ENCODE measurements at places on chromosomes 7 and 10.
A peak's percentile ranks its signal among the peaks of the same experiment; 100 is the strongest.

DNA sequence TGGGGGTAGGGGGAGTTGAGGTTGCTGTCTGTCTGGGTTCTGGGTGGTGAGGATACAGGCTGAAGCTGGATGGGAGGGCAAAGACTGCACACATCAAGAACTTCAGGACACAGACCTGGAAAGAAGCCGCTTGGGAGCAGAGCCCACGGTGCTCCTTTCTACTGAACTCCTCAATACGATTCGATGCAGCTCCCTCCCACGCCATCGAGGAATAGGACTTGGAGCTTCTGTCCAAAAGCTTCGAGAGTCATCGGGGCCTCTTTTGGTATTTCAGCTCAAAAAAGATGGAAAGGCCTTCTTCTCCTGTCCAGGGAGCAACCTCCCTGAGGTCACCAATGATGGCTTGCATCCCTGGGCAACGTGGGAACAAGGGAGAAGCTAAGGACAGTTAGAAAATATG is 407.1 kb upstream of the MGMT start:
- peak; percentile 21 for DNase-seq

GRCh38 chr10:50375051-50375452 is 123.7 kb upstream of the ASAH2 start:
- no peak for DNase-seq

DNA sequence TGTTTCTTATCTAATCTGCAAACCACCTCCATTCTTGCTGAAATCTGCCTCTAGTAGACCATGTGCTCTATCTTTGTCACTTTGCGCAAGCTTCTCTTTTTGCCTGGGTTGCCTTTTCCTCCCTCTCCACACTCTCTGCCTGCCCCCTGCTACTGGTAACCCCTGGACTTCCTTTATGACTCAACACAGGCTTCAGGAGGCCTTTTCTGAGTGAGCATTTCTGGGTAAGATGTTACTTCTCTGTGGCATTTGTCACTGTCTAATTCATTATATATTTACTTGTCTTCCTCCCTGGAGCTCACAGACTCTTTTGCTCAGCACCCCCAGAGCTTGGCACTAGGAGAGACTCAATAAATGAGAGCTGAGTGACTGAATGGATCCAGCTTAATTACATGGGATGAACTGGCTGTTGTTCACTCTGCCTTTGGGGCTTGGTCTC is 8.4 kb downstream of the GOLGA7B start:
- DNase-seq: no peak

DNA sequence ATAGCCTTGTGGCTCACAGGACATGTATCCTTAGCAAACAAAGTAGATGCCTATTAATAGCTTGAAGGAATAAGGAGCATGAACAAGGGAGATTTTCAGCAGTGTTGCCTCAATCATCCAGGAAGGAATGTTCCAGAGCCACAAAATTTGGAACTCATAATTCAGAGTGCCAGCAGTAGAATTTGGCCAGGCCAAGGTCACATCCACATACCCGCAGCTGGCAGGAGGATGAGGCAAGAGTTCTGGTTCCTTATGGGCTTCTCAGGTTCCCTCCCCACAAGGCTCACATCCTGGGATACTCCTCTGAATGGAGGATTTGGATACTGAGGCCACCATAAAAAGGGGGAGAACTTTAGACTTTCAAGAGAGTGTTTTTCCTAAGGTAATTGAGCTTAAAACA is 45.8 kb downstream of the SUFU start:
- DNase-seq: no peak

GRCh38 chr10:80465451-80465835 is 11.3 kb downstream of the TSPAN14 start:
- no peak for DNase-seq

DNA sequence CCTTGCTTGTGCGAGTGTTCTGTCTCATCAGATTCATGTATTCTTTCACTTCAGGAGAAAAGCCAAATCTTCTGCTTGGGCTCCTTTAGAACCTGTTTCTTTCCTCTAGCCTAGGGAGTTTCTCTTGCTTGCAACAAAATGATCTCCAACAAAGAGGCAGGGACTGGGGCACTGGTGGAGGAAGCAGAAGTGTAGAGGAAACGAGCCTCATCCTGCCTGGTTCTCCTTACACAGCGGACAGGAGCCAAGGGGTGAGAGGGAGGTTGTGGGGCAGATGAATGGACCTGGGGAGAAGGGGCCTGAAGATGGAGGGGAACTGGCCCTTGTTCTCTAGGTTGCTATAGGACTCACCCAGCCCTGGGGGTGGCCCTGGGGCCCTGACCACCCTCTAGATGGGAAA is 141.1 kb downstream of the PKD1L1 start:
- DNase-seq: no peak

- no peak for DNase-seq
These were observed 102.5 kb upstream of the ZMIZ1 start for GRCh38 chr10:78966182-78966787.

DNA sequence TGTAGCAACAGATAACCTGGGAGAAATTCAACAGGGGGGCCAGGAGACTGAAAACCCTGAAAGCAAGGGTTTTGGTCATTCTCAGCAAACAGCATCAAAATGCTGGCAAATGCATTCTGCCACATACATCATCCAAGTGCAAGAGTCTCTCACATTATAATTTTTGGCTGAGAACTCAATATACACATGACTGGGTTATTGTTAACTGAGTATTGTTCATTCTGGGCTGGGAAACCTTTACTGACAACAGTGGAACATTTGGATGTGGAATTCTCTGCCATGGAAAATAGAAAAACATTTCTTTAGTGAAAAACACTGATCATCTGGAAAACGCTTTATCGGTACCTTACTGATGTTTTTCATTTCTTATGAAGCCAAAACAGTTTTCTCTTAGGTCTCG is 73.1 kb upstream of the MET start:
- DNase-seq: no peak

DNA sequence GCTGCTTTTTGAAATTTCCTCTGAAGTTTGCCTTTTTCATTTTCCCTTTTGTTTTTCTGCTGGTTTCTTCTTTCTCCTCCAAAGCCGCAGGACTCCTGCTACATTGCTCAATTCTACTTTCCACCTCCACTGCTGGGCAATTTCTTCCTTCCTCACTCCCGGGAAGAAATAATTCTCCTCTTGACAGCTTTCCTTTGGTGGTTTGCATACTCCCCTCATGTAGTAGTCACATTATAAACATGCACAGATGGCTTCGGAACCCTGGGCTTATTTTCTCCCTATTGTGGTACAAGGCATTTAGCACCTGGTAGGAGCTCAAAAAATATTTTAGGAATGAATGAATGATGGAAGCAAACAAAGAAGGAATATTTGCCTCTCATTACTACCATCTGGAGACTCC is 977.2 kb downstream of the LRMDA start:
- DNase-seq: no peak

- peak; percentile 97 for DNase-seq
These were observed at the start of gene ARL5B for GRCh38 chr10:18659125-18659818. ARL5B (plus strand) TSS chr10:18659431; CDS start chr10:18659638, 207 bp downstream.

GRCh38 chr7:78601728-78602127 is 803.2 kb downstream of the PHTF2 start:
- no peak for DNase-seq

DNA sequence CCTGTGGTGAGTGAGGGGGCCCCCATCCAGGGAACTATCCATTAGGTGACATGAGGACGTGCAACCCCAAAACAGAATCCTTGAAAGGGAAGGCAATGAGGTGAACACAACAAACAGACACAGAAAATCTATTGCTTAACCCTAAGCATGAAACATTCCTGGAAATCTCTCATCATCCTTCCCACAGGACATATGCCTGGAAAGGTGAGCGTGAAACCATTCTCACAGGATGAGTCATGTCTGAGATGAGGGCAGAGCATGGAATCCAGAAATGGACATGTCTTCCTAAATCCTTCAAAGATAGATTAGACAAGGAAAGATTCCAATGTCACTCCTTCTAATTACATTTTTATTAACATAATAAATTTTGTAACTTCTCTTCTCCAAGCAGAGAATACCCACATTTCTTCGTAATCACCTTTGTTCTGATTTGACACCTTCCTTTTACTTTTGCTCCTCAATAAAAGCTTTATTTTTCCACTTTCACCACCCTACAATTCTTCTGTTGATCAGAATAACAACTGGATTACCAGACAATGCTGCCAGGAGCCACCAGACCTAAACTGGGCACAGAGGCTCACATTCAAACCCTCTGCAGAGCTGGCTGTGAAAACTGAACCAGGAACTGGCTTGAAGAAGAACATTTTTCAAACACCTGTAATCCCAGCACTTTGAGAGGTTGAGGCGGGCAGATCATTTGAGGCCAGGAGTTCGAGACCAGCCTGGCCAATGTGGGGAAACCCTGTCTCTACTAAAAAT is 67.2 kb downstream of the COBL start:
- peak; percentile 23 for DNase-seq

DNA sequence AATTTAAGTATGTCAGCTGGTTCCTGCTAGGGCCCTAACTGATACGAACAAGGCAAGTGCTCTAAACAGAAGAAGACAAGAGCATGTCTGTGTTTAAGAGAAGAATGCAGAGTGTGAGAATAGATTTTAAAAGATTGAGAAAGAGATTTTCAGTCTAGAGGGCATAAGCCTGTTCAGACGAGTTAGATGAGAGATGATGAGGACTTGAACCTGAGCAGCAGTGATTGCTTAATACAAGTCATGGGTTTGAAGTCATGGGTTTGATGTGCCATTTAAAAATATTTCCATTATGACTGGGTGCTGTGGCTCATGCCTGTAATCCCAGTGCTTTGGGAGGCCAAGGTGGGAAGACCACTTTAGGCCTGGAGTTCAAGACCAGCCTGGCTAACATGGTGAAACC is 108.9 kb upstream of the PLXDC2 start:
- DNase-seq: no peak

DNA sequence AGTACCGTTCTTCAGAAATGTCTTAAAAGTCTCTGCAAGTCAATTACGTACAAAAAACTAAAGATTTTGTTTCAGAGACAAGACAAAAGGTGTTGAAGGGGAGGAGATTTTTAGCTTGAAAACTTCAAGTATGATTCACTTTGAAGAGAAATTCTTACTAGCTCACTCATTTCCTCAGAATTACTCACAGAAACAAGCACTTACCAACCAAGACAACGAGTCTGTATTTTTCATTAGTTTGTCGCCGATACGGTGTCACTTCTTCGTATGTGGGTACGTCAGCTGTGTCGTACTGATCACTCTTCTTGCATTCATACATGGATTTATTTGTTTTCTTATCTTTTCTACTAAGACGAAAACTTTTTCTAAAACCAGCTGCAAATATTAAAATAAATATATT is 90.6 kb upstream of the ODAD2 start:
- no peak for DNase-seq

- no peak for DNase-seq
These were observed 55.0 kb downstream of the CACNB2 start for GRCh38 chr10:18195060-18195799.

GRCh38 chr10:70267161-70267933 is 16.5 kb downstream of the NPFFR1 start:
- no peak for DNase-seq

- no peak for DNase-seq
These were observed 5.2 kb upstream of the BRI3 start for GRCh38 chr7:98276241-98276761.

GRCh38 chr7:136114966-136115762 is 138.0 kb upstream of the MTPN start:
- DNase-seq: peak; percentile 68

- no peak for DNase-seq
These were observed 67.3 kb upstream of the WDR11 start for GRCh38 chr10:120783867-120784266.

GRCh38 chr10:17058093-17058492 is 71.5 kb downstream of the CUBN start:
- no peak for DNase-seq

- DNase-seq: no peak
These were observed 36.0 kb downstream of the PRTFDC1 start for GRCh38 chr10:24916365-24916764.

DNA sequence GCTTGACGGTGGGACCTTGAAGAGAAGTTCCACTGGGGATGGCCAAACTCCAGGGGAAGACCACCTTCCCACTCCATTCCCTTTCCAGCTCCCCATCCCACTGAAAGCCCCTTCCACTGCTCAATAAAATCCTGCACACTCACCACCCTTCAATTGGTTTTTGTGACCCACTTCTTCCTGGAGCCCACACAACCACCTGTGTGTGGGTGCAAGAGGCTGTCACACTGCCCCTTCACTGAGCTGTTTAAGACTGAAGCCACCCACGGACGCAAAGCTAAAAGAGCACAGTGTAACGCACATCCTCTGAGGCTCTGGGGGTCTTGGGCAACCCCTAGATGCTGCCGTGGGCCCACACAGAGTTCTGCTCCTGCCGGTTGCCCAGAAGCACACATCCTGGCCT is 12.8 kb upstream of the PITRM1 start:
- no peak for DNase-seq

DNA sequence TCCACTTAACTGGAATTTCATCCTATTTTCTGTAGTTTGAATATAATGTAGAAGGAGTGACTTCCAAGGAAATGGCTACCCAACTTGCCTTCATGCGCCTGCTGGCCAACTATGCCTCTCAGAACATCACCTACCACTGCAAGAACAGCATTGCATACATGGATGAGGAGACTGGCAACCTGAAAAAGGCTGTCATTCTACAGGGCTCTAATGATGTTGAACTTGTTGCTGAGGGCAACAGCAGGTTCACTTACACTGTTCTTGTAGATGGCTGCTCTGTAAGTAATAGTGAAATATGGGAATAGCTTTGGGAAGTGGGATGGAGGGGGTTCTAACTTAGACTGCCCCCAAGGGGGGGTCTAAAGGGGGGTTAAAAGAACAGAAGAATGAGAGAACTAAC is 34.5 kb downstream of the COL1A2 start:
- no peak for DNase-seq

- DNase-seq: no peak
These were observed 112.7 kb downstream of the REEP3 start for GRCh38 chr10:63633677-63634487.

DNA sequence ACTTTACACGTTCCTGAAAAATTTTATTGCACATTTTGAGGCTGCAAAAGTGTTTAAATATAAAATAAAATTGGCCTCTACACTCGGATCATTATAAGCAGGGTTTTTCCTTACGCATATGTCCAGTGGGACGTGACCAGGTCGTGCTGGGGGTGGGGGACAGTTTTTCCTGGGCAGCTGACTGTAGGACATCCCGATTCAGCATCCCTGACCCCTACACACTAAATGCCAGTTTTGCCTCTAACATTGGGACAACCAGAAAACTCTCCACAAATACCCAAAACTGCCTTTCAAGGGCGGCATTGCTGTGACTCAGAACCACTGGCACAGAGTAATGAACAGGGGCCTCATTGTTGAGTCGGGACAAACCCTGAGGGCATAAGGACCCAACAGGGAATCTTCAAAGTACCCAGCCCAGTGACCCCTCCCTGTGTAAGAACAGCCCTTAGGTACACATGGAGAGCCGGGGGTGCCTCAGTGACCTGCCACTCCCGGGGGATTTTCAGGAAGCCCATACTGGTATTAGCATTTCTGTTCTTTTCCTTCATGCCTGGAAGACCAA is 170.6 kb downstream of the ARHGAP21 start:
- DNase-seq: no peak

DNA sequence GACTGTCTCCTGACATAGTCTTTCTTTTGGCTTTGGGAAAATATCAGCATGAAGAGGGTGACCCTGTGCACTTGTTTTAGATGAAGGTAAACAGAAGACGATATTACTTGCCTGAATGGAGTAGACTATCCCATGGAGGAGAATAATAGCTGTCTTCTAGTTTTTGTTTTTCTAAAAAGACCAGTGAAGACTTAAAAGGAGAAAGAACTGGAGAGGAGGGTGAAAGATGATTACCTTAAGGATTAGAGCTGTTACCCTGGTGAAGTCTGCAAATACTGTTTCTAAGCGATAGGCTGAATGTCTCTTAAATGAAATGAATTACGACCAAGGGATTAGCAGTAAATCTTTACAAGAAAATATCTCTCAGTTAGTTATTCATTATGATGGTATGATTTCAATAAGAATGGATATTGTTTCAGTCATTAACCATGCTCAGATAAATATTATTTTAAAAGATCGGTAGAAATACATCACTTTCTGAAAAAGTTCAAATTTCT is 255.6 kb upstream of the FERD3L start:
- DNase-seq: no peak

All from ecto neural progenitor cell (in vitro differentiated cells).